ENCODE measurements at places on chromosomes 2 and 18.

DNA sequence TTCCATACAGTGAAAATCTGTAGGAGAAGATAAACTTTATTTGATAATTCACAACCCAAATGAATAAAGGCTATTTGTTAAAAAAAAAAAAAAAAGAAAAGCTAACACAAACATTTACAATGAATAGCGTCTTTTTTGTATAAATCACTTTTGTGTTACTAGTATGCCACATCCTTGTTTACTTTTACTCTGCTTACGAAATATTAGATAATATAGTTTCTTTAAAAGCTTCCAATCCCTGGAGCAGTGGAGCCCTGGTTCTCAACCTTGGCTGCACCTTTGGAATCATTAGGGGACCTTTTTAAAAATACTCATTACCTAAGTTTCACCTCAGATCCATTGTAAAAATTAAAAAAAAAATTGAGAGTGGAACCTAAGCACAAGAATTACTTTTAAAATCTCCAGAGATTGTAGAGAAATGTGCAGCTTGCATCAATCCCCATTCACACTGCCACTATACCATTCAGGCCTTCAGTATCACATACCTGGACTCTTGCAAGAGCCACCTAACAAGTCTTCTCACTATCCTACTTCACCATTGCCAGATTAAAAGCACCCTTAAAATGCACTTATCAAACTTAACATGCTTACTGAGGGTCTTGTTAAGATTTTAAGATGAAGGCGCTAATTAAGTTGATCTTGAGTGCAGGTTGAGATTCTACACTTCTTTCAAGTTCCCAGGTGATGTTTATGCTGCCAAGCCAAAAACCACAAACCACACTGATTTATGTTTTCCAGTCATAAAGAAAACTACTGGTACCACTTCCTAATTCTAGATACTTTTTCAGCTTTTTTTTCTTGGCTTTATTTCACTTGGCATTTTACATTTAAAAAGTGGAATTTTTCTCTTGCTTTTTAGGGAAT, 59.7 kb upstream of the ZC3H15 start:
- no peak for DNase-seq

- no peak for DNase-seq
These were observed 266.6 kb downstream of the ACTR3 start for GRCh38 chr2:114156366-114157056.

- DNase-seq: no peak
These were observed 145.2 kb downstream of the DTNB start for GRCh38 chr2:25528173-25528572.

DNA sequence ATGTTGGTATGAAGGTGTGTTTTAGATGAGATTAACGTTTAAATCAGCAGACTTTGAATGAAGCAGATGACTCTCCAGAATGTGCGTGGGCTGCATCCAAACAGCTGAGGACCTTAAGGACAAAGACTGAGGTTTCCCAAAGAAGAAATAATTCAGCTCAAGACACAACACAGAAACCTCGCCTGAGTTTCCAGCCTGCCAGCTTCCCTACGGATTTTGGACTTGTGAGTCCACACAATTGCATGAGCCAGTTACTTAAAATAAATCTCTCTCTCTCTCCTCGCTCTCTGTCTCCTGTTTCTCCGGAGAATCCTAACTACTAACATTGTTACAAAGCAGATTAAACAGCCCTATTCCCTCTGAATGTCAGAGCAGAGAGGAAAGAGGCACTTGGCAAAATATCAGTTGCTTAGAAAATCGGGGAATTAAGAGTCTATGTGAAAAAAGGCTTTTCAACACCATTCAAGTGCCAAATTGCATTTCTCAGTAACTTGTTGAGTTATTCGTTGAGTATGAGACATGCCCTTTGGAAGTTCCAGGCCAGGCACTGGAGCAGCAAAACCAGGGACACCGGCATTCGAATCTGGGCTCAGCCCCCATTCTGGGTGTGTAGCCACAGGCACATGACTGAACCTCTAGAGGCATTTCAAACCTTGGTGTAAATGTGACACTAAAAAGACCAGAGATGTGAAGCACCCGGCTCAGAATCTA, 174.6 kb upstream of the PID1 start:
- no peak for DNase-seq

DNA sequence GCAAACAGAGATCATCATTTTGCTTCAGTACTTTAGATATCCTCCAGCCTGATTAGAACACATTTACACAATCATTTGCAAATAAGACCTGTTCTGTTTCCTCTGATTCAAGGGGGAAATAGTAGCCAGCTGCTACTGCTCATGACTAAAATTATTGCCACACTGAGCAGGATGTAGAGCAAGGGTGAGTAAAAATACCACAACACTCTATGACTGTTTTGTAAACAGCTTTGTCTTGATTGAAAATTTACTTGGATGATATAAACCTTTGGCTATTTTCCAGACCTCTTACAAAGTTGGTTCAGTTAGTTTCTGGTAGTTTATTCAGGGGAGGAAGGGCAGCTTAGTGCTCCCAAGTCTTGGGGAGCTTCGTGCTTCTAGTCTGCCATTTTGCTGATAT, 286.4 kb upstream of the CNTNAP5 start:
- DNase-seq: no peak

GRCh38 chr2:39488450-39488849, 51.4 kb upstream of the MAP4K3 start:
- no peak for DNase-seq

- DNase-seq: no peak
These were observed 259.3 kb downstream of the NEDD4L start for GRCh38 chr18:58303363-58303762.

GRCh38 chr18:2534906-2535305, 36.4 kb downstream of the METTL4 start:
- no peak for DNase-seq

GRCh38 chr2:40178971-40179370, 272.9 kb downstream of the SLC8A1 start:
- DNase-seq: no peak

GRCh38 chr2:163319006-163319405, 416.8 kb downstream of the FIGN start:
- DNase-seq: no peak

DNA sequence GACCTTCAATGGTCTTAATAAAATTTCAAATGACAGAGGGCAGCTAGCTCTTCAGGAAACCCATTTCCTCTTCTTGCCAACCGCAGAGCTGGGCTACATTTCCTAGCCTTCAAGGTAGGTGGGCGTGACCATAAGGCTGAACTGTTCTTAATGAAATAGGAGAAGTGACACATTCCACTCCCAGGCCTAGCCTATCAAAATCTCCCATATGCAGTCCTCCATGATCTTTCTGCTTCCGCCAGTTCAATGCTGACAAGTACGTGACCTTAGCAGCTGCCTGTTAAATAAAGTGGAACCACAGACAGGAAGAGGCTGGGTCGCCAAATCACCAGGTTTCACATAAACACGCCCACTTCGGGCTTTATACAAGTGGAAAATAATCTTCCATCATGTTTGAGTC, 13.2 kb downstream of the SERPINE2 start:
- DNase-seq: peak; percentile 37

DNA sequence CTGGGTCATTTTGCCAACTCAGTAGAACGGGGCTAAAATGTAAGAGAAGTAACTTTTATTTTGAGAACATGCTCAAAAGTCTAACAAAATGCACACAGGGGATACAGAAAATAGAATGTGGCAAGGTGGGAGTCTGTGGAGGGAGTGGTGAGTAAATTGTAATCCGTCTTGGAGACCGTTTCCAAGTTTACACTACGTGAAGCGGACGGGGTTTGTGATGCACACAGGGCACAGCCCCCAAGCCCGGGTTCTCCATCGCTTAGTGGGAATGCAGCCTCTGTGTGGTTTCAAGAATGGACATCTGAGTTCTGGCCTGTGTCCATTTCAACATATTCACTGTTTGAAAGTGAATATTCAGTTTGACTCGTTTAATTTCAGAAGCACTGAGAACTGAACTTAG, 65.0 kb upstream of the TMEM18 start:
- no peak for DNase-seq

GRCh38 chr2:165015052-165015642, 59.8 kb upstream of the SLC38A11 start:
- peak; percentile 14 for DNase-seq

DNA sequence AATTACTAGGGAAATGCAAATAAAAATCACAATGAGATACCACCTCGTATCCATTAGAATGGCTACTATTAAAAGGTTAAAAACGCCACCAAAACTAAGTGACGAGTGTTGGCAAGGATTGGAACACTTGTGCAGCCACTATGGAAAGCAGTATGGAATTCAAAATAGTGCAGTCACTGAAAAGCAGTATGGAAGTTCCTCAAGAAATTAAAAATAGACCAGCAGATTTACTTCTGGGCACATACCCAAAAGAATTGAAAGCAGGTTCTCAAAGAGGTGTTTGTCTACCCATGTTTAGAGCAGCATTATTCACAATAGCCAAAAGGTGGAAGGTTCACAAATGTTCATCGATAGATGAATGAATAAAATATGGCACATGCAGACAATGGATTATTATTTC, 149.7 kb upstream of the STON1 start:
- no peak for DNase-seq

DNA sequence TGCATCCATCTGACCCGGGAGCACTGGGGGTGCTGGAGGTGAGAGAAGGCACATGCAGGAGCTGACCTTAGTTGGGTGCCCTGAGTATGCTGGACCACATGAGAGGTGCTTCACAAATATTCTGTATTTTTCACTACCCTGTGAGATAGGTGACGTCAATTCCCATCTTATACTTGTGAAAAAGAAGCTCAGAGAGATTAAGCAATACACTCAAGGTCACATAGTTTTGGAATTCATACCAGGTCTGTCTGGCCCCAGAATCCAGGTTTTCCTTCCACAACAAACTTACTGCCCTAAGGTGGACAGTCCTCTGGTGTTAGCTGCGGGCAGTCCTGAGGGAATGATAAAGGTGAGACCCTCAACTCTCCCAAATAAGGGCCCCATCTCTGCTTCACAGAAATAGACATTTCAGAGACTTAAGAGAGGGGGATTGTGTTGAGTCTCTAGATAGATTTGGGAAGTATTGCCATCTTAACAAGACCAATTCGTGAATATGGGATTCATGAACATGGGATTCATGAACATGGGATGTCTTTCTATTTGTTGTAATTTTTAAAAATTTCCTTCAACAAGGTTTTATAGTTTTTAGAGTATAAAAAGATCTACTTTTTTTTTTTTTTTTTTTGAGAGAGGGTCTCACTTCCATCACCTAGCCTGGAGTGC, 64.0 kb upstream of the SMAD7 start:
- DNase-seq: no peak

- no peak for DNase-seq
These were observed 98.9 kb downstream of the SEPTIN10 start for GRCh38 chr2:109514857-109515256.

GRCh38 chr2:46556681-46557289, 77.4 kb downstream of the TMEM247 start:
- no peak for DNase-seq

GRCh38 chr2:196479350-196479749, 160.2 kb upstream of the CCDC150 start:
- no peak for DNase-seq

DNA sequence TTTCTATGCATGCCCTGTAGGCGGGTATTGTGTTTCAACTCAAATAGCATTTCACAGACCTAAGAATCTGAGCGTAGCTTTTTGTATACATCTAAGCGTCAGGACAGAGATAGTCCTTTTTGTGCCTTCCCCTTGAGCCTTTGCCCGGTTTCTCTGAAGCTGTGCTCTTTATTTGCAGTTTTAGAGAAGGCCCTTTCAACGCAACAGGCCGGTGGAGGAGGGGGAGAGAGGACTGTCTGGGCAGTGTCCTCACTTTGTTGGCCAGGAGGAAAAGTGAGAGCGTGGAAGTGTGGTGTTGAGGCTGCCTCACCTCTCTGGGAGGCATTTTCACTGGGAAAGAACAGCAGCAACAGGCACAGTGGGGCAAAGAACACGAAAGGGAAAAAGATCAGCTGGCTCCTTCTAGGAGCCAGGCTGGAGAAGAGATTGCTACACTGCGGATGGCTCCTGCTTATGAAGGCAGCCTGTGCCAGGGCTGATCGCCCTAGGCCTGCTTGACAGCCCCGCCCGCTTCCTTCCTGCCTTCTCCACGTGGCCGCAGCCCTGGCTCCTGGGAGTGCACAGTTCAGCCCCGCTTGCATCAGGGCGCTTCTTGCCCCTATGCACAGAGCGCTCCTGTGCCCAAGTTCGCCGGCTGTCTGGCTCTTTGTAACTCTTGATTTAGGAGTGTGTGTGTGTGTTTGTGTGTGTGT, 195.6 kb upstream of the POU3F3 start:
- DNase-seq: no peak

- no peak for DNase-seq
These were observed 1.3 kb downstream of the CTDP1 start for GRCh38 chr18:79680891-79681339.

DNA sequence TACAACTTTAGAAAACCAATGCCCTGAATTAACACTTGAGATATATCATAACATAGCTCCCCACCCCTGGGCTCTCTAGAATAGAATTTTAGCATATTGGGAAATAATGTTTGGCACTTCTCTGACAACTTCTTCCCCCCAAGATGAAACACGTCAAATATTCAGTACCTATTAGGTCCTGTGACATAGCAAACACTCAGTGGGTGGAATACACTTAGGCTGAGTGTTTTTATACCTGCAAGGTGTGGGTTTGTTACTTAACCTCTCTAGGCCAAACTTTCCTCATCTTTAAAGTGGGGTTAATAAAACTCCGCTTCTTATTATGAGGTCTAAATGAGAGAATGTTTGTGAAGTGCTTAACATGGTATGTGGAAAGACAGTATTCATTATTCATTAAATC, 56.1 kb downstream of the LAMA3 start:
- DNase-seq: no peak
